ENCODE measurements at places on chromosomes 12 and 14. TPM values are rescaled to one million over a fixed set of nuclear protein-coding genes. Genes with fewer than 3 reads are reported as not detected.

DNA sequence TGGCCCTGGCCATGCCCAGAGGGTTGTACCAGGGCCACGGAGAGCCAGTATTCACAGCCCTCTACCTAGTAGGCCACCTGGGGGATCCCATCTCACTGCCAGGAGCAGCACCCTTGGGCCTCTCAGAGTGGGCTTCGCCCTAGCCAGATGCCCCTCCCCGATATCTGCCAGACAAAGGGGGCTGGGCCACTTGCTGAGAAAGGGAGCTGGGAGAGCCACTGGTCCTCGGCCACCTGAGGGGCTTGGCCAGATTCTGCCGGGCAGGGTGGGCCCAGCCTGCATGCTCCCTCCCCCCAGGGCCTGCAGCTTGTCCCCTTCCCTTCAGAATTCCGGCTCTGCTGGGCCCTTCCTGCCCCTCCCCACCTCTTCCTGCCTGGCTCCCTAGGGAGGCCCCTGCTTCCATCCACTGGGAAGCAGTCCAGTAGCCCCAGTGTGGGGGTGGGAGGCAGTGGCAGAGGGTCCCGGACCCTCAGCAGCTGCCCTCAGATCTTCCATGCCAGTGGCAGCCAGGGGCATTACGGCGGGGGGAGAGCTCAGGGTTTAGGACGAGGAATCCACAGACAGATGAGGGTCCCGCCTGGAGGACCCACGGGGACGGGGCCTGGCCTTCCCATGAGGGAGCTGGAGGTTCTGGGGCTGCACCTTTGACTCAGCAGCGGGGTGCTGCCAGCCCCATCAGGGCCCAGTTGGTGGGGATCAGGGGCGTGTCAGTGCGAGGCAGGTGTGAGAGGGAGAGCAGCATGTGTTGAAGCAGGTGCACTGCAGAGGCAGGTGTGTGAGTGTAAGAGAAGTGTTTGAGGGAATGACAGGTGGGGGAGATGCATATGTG lies 2.4 kb downstream of the CRIP2 start:
- no peaks in the 10 kb centered on the region for H3K36me3 ChIP-seq
- peaks cover 3% of the 10 kb centered on the region for H3K27me3 ChIP-seq
- peak overlapping the region; percentile 96 for H3K4me3 ChIP-seq
- H3K4me1 ChIP-seq: no peaks in the 10 kb centered on the region

GRCh38 chr14:96797582-96798349 lies 584 bp downstream of the VRK1 start:
- H3K4me1 ChIP-seq: no peaks in the 10 kb centered on the region
- DNase-seq: no peak
- no peaks in the 10 kb centered on the region for H3K27me3 ChIP-seq
- H3K4me3 ChIP-seq: peak overlapping the region; percentile 71
- peak overlapping the region; percentile 6 for H3K27ac ChIP-seq
- H3K36me3 ChIP-seq: no peaks in the 10 kb centered on the region

- peaks cover 52% of the 10 kb centered on the region for H3K4me1 ChIP-seq
- peaks cover 7% of the 10 kb centered on the region for H3K36me3 ChIP-seq
- no peaks in the 10 kb centered on the region for H3K27me3 ChIP-seq
- DNase-seq: no peak
Measured at GRCh38 chr12:65171870-65172269, 2.5 kb downstream of the LEMD3 start.

- no peak overlapping the region for H3K4me3 ChIP-seq
- H3K4me1 ChIP-seq: peaks cover 46% of the 10 kb centered on the region
- DNase-seq: peak; percentile 89
- H3K27me3 ChIP-seq: no peaks in the 10 kb centered on the region
Measured at GRCh38 chr12:53495903-53496751, 3.1 kb downstream of the MAP3K12 start.

- DNase-seq: no peak
- H3K27ac ChIP-seq: no peak overlapping the region
- H3K4me3 ChIP-seq: no peak overlapping the region
- no peaks in the 10 kb centered on the region for H3K4me1 ChIP-seq
- no peaks in the 10 kb centered on the region for H3K27me3 ChIP-seq
Measured at GRCh38 chr12:53308276-53308675, 8.8 kb downstream of the MYG1 start.

Gene ISCA2
- polyA plus RNA-seq: 27.0 TPM

Gene CLEC9A
- polyA plus RNA-seq: 0.46 TPM

- no peak overlapping the region for H3K4me3 ChIP-seq
- H3K27me3 ChIP-seq: no peaks in the 10 kb centered on the region
- DNase-seq: no peak
- H3K27ac ChIP-seq: no peak overlapping the region
Measured at GRCh38 chr14:64324461-64324860, 30.3 kb upstream of the ESR2 start.

- H3K4me1 ChIP-seq: peaks cover 78% of the 10 kb centered on the region
- H3K4me3 ChIP-seq: no peak overlapping the region
- DNase-seq: no peak
Measured at GRCh38 chr12:11834931-11835330, 185.5 kb downstream of the ETV6 start.

DNA sequence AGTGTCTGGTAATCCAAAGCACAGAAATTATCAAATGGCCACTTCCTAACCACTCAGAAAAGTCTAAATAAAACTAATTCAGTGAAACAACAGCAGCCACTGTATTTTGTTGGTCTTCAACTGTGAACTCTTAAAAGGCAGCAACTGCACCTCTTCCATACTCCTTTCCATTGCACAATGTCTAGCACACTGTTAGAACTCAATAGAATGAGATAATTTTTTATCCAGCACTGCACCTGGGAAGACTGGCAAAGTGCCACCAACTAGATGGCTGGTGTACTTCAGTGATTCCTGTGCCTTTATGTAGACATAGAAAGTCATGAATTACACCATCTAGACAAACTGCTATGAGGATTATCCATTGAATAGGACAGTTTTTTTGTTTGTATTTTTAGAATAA lies 26.2 kb downstream of the LGR5 start:
- no peaks in the 10 kb centered on the region for H3K4me1 ChIP-seq
- H3K27ac ChIP-seq: no peak overlapping the region
- H3K36me3 ChIP-seq: no peaks in the 10 kb centered on the region
- no peak overlapping the region for H3K4me3 ChIP-seq
- H3K27me3 ChIP-seq: no peaks in the 10 kb centered on the region

Gene SALL2
- 0.60 TPM for polyA plus RNA-seq

DNA sequence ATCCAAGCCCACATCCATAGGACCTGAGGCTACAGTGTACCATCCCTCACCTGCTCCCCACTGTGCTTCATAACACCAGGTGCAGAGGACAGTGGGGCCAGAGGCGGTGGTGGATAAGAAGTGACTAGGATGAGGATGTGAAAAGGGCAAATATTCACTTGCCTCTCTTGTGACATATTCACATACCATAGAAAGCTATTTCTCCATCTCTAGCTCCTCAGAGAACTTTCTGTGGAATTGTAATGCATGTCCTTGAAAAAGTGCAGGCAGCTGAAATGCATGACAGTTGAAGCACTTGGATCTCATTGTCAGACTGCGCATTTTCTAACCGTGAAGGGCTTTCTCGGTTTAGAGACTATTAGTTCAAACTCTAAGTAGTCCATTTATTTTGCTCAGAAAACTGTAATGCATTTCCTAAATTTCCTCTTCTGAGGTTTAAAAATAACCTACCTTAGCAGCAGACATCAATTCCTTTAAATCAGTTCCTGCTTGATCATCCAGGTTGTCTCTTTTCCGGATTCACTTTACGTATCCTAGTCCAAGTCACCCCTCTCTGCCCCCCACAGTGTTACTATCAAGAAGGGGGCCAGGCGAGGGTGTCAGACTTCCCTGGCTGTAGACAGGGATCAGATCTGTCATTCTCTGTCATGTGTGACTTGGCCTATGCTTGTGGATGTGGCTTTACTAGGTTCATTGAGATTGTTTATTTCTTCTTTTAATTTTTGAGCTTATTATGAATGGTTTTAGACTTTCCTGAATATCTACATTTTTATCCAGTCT lies 984.0 kb upstream of the TMEM132C start:
- no peak overlapping the region for H3K4me3 ChIP-seq
- H3K36me3 ChIP-seq: no peaks in the 10 kb centered on the region
- H3K4me1 ChIP-seq: peaks cover 10% of the 10 kb centered on the region
- no peak overlapping the region for H3K27ac ChIP-seq
- DNase-seq: no peak

GRCh38 chr14:69055999-69056788 lies 77.1 kb upstream of the ACTN1 start:
- peak overlapping the region; percentile 82 for H3K27ac ChIP-seq
- peaks cover 58% of the 10 kb centered on the region for H3K4me1 ChIP-seq
- peaks cover 22% of the 10 kb centered on the region for H3K36me3 ChIP-seq
- H3K27me3 ChIP-seq: no peaks in the 10 kb centered on the region
- DNase-seq: no peak

GRCh38 chr14:103909531-103910261 lies 18.6 kb upstream of the TDRD9 start:
- peak overlapping the region; percentile 29 for H3K27ac ChIP-seq
- peaks cover 38% of the 10 kb centered on the region for H3K36me3 ChIP-seq
- peaks cover 7% of the 10 kb centered on the region for H3K4me1 ChIP-seq
- no peaks in the 10 kb centered on the region for H3K27me3 ChIP-seq
- H3K4me3 ChIP-seq: no peak overlapping the region

- no peaks in the 10 kb centered on the region for H3K36me3 ChIP-seq
- peaks cover 28% of the 10 kb centered on the region for H3K27me3 ChIP-seq
- H3K4me1 ChIP-seq: no peaks in the 10 kb centered on the region
- no peak for DNase-seq
Measured at GRCh38 chr14:100567877-100568163, 19.4 kb downstream of the BEGAIN start.

Gene MUCL1
- not detected for polyA plus RNA-seq

- no peak overlapping the region for H3K27ac ChIP-seq
- no peak for DNase-seq
- H3K36me3 ChIP-seq: no peaks in the 10 kb centered on the region
Measured at GRCh38 chr12:98754095-98754494, 109.0 kb downstream of the APAF1 start.

DNA sequence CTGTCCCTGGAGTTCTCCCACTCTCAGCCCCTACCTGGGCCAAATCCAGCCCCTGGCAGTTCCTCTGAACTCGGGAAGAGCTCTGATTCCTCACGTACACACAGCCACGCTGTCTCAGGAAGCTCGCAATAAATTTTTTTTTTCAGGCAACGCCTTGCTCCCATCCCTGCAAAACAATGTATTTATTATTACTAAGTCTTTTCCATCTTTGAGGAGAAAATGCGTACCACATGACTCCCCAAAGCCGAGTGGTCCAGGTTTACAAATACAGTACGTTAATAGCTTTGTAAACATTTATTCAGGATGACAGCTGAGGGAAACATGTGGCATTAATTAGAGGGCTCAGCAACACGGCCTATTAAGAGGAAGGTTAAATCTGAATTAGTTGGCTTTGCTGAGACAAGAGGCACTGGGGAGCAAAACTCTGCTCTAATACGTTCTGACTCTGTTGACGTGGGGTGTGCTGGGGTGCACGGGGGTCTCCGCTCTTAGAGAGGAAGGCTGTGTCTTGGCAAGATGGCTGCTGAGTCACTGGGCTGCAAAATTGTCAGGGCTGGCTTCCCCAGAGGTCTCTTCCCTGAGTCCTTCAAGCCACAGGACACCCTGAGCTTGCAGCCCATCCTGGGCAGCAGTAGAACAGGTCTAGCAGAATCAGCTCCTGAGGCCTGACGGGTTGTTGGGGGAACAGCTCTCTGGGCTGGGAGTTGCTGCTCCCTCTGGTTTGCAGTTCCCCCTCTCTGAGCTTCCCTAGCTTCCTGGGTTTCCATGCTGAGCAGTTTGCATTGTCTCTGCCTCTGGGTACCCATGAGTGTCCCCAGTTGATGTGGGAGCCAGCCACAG lies 185.2 kb upstream of the TBX3 start:
- DNase-seq: no peak
- peaks cover 3% of the 10 kb centered on the region for H3K4me1 ChIP-seq
- no peaks in the 10 kb centered on the region for H3K36me3 ChIP-seq

DNA sequence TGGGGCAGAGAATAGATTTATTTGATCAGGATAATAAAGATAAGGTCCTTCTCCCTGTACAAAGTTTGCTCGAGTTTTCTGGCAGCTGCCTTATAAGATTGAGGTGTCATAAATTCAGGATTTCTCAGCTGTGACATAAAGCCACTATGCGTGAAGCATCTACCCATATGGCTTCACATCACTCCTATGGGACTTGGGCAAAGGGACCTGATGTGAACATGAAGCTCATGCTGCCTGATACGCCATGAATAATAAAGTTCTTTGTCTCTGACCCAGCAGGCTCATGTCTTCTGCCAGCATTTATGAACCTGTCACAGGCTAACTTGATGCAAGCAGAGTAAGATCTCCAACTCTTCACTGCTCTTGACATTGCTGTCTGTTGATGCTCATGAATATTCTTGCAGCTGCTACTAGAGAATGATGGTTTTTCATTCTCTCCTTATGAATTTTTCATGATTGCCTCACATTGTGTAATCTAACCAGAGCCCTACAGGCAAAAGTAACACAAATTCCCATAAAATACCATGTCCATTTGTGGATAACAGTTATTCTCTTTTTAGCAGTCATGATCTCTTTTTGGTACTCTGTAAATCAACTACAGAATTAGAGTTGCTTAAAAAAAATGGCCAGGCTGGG lies 49.0 kb upstream of the CPNE8 start:
- no peaks in the 10 kb centered on the region for H3K36me3 ChIP-seq
- H3K4me1 ChIP-seq: no peaks in the 10 kb centered on the region
- no peaks in the 10 kb centered on the region for H3K27me3 ChIP-seq
- no peak overlapping the region for H3K4me3 ChIP-seq
- no peak for DNase-seq

Gene SLC2A14
- not detected for polyA plus RNA-seq

GRCh38 chr14:104964546-104964945 lies 13.6 kb downstream of the AHNAK2 start:
- DNase-seq: no peak
- H3K4me1 ChIP-seq: peaks cover 44% of the 10 kb centered on the region
- H3K27ac ChIP-seq: no peak overlapping the region
- no peak overlapping the region for H3K4me3 ChIP-seq
- no peaks in the 10 kb centered on the region for H3K36me3 ChIP-seq

- H3K4me3 ChIP-seq: no peak overlapping the region
- H3K36me3 ChIP-seq: peaks cover 21% of the 10 kb centered on the region
- DNase-seq: no peak
- no peaks in the 10 kb centered on the region for H3K27me3 ChIP-seq
- no peak overlapping the region for H3K27ac ChIP-seq
Measured at GRCh38 chr14:92959189-92959531, 36.2 kb downstream of the CHGA start.

- no peak overlapping the region for H3K4me3 ChIP-seq
- H3K4me1 ChIP-seq: peaks cover 23% of the 10 kb centered on the region
- no peak for DNase-seq
- H3K36me3 ChIP-seq: no peaks in the 10 kb centered on the region
Measured at GRCh38 chr14:38213001-38213400, 5.3 kb downstream of the SSTR1 start.

GRCh38 chr12:21562859-21563258 lies 36.8 kb downstream of the SPX start:
- no peak overlapping the region for H3K4me3 ChIP-seq
- no peaks in the 10 kb centered on the region for H3K4me1 ChIP-seq
- no peak overlapping the region for H3K27ac ChIP-seq
- no peaks in the 10 kb centered on the region for H3K27me3 ChIP-seq

DNA sequence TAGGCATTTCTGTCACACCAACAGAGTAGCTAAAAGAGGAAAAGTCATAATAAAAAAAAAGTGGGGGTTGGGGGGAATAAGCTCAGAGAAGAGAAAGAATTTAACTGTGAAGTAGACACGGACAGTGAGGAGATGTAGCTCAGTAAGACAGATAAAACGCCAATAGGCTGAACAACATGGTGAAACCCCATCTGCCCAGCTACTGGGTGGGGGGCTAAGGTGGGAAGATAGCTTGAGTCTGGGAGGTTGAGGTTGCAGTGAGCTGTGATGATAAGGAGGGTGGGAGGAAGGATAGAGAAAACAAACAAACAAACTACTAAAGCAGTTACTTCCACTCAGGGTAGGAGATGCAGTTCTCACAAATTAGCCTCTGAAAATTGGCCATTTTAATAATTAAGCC lies 25.0 kb downstream of the HECTD4 start:
- no peak for DNase-seq
- no peak overlapping the region for H3K27ac ChIP-seq
- H3K36me3 ChIP-seq: no peaks in the 10 kb centered on the region
- no peaks in the 10 kb centered on the region for H3K27me3 ChIP-seq

Measured in sigmoid colon (tissue), 7 donors.